Chondrocyte (in vitro differentiated cells): ENCODE measurements at places on chromosomes 5 and 9. TPM values are rescaled to one million over a fixed set of nuclear protein-coding genes. Genes with fewer than 3 reads are reported as not detected.

ZFR gene
- total RNA-seq = 75.5 to 77.8 TPM (median 77.1 TPM) in 3 replicates

DNA sequence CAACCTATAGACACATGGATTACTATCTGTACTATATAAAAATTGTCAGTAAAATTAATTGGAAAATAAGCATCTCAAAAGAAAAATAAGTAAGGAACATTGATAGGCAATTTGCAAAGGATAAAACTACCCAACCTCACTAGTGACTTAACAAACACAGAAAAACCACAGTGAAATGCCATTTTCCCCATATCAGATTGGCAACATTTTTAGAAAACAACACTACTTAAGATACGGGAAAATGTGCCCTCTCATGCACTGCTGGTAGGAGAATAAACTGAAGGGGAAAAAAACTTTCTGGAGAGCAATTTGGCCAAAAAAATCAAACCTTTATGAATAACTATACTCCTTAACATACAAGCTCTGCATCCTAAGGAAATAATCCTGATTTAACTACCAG, 254.0 kb downstream of the DEPDC1B start:
- no peak overlapping the region for H3K27ac ChIP-seq
- no peaks in the 10 kb centered on the region for H3K27me3 ChIP-seq
- DNase-seq = no peak
- peaks cover 20% of the 10 kb centered on the region for H3K4me1 ChIP-seq

GRCh38 chr5:31614151-31615020, 24.5 kb upstream of the PDZD2 start:
- peaks cover 4% of the 10 kb centered on the region for H3K4me1 ChIP-seq
- no peak overlapping the region for H3K4me3 ChIP-seq
- no peak for DNase-seq
- H3K36me3 ChIP-seq = peaks cover 3% of the 10 kb centered on the region

- H3K27me3 ChIP-seq = no peaks in the 10 kb centered on the region
- H3K27ac ChIP-seq = no peak overlapping the region
- no peak overlapping the region for H3K4me3 ChIP-seq
Observed at GRCh38 chr9:28799876-28800275, 1226.6 kb upstream of the C9orf72 start.

DNA sequence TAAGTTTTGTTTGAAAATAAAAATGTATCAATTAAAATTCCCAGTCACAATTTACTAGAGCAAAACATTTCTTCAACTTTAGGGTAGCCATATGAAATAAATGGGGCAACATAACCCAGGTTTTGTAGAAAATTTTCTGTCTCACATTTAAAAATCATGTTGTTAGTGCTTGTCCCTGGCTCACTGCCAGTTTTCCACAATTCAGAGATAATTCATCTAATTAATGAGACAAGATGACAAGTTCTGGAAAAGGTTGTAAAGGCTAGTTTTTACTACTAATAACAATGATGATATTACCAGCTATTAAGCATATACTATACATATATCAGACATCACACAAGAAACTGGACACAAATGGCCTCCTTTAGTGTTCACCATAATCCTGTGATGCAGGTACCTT, 45.9 kb downstream of the MEGF9 start:
- no peaks in the 10 kb centered on the region for H3K36me3 ChIP-seq
- no peak overlapping the region for H3K27ac ChIP-seq
- no peak overlapping the region for H3K4me3 ChIP-seq
- DNase-seq = no peak
- no peaks in the 10 kb centered on the region for H3K4me1 ChIP-seq
